ENCODE measurements at places on chromosomes 7 and 10.
A peak's percentile ranks its signal among the peaks of the same experiment; 100 is the strongest.

DNA sequence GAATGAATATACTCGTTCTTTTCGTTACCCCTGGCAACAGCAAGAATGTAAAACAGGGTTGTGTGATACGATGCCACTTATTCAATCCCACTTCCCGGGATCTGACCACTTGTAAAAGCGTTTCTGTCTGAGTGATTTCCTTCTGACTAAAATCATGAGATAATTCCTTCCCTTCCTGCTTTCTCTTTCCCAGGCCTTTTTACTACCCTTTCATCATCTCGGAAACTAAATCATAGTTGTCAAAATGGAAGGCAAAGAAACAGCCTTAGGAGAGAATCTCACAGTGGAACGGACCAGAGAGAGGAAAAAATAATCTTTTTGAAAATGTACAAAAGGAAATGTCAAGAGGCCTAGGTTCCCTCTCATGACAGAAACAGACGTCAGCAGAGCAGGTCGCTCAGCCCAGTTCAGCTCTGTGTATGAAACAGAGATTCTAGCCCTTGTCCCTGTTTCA, 29.8 kb downstream of the DIP2C start:
- no peak for DNase-seq

GRCh38 chr7:50724526-50725520, 57.9 kb downstream of the GRB10 start:
- no peak for DNase-seq

- no peak for DNase-seq
Measured at GRCh38 chr7:47552621-47553020, 29.3 kb downstream of the TNS3 start.

DNA sequence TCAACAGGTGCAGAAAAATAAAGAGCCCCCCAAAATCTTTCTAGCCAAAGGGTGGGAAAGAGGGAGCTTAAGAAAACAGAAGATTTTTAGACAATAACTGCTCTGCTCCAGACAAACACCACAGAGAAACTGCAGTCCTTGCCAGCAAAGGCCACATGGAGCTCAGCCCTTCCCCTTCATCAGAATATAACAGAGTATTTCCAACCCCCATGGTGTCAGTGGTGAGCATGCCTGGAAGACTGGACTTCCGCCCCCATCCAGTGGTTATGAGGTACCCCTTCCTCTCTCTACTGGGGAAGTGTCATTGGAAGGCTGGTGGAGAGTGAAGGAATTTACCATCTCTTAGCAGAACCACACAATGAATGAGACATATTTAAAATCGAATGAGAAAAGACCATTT, 1007.3 kb upstream of the CELF2 start:
- DNase-seq: no peak

DNA sequence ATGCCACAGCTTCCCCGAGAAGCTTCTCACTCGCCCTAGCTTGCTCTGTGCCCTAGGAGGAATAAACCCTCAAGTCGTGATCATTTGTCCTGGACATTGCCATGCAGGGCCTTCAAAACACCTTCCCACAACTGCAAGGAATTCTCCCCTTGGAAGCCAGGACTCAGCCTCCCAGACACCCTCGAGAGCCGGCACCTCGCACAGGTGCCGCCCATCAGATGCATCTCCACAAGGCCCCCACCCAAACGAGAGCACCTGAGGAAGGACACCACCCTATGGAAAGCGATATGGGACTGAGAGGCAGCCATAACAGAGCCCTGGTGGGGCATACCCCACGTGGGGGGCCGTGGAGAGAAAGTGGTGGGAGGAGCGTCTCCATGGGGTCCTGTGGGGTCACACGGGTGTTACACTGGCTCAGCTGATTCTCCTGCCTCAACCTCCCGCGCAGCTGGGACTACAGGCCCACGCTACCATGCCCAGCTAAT, 77.6 kb upstream of the FOXK1 start:
- DNase-seq: no peak

GRCh38 chr7:68364886-68365625, 1233.2 kb upstream of the AUTS2 start:
- DNase-seq: no peak

GRCh38 chr10:86899670-86900276, 57.6 kb downstream of the MMRN2 start:
- peak; percentile 20 for DNase-seq

DNA sequence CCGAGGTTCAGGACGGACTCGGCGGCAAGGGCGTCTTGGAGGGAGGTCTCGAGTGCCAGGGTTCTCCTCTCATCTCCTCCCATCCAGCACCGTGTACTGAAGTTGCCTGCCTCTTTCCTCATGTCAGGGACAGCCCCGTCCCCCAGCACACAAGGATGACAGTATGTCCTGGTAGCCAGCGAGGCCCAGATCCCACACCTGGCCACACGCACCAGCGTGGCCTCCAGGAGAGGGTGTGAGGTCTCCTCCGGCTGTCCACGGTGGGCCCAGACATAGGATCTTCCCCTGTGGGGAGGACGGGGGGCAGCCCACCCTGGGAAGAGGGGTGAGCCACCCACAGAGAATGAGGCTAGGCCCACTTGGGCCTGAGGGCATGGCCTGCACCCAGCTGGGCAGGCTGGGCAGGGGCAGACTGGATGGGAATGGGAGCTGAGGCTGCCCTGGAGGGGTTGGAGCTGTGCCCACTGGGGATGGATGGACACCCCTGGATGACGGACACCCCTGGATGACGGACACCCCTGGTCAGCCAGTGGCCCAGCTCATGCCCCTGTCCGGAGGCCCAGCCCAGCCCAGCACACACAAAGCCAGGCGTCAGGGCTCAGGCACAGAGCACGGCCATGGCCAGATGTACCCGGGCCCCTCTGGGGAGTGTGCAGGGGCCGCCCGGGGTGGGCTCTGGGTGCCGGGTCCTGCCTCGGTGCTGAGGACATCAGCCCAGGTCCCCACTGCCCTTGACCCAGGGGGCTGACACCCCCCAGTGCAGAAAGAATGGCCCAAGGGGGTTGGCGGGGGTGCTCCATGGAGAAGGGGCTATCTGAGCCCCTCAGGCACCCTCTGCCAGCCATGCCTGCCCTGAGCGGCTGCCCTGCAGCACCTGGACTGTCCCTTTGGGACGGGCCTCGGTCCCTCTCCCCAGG, 30.9 kb upstream of the CFAP46 start:
- DNase-seq: no peak

- DNase-seq: no peak
Measured at GRCh38 chr7:33996899-33997298, 91.6 kb downstream of the BMPER start.

GRCh38 chr10:22697800-22698199, 16.6 kb downstream of the PIP4K2A start:
- no peak for DNase-seq

DNA sequence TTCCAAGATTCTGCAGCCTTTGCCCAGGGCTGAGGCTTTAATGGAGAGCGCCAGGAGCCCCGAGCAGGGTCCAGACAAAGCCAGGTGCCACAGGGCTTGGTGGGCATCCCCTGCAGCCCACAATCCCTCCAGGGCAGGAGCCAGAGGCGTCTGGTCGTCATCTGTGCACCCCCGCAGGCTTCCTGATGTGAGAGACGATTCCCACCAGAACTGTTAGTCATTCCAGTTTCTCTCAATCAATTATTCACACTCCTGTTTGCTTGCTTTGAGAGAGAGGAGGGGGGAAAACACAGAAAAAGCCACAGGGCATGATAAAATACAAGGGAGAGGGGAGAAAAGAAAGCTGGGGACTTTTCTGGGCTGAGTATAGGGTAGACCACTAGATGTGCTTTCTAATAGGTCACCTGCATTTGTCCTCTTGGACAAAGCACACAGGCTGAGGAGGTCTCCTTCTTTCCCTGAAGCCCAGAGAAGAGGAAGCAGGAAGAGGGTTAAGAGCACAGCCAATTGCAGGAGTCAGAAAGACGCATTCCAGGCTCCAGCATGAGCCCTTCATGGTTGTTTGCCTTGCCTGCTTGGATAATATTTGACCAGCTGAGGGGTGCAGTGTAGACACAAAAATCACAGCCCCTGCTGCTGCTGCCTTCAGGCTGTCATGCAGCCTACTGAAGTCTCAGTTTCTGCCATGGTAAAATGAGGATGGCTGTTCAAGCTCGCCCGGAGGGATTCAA, 194.4 kb downstream of the PLXNA4 start:
- no peak for DNase-seq

DNA sequence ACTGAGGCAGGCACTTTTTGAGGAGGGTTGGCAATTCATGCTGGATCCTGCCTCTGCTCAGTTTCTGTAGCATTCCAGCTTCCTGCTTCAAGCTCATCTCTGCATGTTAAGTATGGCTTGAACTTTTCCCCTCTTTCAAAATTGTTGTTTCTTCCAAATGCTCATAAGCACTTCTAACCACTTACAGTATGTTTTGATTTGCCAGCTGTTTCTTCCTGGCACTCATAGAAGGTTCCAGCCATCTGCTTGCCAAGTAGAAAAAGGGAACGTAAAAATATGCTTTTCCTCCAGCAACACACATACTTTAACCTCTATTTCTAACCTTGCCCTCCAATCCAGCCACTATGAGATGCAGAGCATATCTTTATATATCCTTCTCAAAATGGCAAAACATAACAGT, 692.6 kb upstream of the COBL start:
- no peak for DNase-seq

- no peak for DNase-seq
Measured at GRCh38 chr7:127485482-127485881, 93.0 kb upstream of the ZNF800 start.

DNA sequence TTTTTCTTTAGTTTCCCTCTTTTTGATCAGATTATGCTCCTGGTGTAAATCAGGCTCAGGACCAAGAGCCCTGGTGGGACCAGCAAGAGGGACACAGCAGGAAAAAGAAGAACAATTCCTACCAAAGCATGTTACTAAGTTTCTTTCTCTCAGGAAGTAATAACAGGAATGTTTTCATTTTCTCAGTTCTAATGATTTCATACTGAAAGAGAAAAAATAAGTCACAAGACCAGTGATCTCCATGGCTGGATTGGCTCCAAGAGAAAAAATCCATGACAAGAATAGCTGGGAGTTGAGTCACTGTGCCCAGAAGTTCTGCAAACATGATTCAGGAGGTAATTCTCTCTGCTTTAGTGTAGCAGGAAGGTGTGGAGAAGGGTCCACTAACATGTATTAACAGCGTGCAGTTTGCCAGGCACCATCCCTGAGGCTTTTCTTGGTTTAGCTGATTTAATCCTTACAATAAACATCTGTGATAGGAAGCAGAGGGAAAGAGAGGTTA, 23.8 kb upstream of the IFIT2 start:
- no peak for DNase-seq

DNA sequence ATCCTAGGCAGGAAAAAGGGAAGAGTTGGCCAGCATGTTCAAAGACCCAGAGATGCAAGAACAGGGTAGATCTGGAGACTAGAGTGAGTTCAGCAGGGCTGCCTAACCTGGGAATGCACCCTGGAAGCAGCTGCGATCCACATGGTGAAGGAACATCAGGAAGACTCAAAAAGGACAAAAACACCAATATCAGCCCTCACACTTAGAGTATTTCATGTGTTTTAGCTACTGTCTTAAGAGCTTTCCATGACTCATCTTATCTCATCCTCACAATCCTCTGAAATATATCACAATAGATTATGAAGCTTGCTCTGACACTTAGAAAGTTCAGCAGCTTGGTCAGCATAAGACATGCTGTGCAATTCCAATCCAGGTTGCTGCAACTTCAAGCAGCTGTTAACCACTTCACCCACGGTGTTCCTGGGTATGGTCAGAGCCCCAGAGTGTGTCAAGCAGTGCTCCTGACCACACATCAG, 380.9 kb downstream of the PARD3 start:
- no peak for DNase-seq

DNA sequence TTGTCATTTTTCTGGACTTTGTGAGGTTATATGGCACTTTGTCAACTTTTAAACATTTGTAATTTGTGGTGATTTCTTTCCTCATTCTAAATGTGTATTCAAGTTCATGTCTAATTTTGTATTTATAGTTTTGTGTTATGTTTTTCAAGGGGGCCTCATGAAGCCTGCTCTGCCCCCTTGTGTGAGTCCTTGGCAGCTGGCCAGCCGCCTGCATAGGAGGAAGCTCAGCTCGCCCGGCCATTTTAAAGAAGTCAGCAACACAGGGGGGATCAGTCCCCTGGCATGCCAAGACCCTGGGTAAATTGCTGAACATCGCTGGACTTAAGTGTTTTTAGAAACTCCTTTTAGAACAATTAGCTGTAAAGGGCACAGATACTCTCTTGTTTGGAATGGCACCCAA, 123.0 kb downstream of the ANLN start:
- no peak for DNase-seq

DNA sequence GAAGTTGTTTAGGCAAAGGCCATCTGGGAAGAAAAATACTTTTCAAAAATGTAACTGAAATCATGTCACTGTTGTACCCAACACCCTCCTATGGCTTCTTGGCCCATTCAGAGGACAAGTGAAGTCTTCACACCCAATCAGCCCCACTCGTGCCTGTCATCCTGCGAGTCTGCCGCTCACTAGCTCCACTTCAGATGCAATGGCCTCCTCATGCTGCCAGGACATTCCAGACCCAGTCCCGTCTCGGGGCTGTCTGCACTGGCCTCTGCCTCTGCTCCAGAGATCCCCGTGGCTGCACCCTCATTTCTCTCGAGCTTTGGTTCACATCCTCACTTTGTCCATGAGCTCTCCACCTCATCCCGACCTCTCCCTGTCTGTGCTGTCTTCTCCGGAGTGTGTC, 227.1 kb downstream of the KCNMA1 start:
- no peak for DNase-seq

- DNase-seq: peak; percentile 98
Measured at GRCh38 chr10:12068449-12069269, at the start of gene DHTKD1. DHTKD1 (plus strand) TSS chr10:12068954; CDS start chr10:12069034, 80 bp downstream.

DNA sequence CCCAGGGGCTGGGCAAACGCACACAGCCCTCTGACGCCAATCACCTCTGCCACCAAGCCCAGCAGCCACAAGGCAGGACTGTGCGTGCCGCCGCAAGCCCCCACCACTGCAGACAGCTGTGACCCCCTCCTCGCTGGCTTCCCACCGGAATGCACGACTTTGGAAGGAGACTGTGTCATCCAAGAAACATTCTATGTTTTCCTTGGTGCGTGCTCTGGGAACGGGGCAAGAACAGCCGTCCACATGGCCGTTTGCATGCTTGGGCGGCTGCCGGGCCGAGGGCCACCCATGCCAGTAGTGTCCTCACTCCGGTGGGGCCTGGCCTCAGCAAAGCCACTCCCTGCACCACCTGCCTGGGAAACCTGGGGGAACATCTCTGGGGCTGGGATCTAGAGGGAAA, 17.6 kb upstream of the ELN start:
- no peak for DNase-seq

DNA sequence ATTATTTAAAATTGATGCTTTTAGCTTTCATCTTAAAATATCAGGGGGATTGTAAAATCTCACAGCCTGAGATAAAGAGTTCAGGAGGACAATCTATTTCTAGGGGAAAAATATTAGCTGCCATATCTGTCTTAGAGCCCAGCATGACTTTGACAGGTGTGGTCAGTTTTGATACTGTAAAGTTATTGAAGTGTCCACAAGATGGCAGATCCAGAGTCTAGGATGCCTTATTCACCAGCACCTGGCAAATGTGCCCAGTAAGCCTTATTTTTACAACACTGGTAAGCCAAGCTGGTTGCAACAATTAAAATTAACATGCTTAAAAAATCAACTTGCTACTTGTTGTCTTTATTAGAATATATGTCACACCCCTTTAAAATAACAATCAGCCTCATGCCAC, 579.3 kb downstream of the SH2D4B start:
- DNase-seq: no peak
